Bronchial epithelial cell (primary cell): ENCODE measurements at places on chromosomes 1 and 21. TPM values are rescaled to one million over a fixed set of nuclear protein-coding genes. Genes with fewer than 3 reads are reported as not detected.
A peak's percentile ranks its signal among the peaks of the same experiment; 100 is the strongest.

GRCh38 chr1:116585886-116586285 is 15.1 kb upstream of the CD58 start:
- DNase-seq, result no peak

GRCh38 chr1:101278238-101278637 is 41.4 kb downstream of the S1PR1 start:
- no peak for DNase-seq

DNA sequence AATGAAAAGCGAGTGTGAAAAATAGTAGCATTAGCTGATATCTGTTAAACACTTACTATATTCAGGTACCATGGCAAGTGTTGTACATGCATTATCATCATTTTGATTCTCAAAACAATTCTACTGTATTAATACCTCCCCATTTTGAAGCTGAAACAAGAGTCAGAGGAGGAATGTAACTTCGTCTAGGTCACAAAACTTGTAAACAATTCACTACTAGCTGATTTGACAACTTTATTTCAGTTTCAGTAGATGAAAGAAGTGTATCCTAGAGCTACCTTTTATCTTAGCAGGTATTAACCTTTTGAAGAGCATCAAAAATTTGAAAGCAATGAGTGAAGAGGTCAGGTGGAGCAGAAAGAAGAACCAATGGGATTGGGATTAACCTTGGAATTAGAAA is 1.6 kb downstream of the CD84 start:
- no peak for DNase-seq

GRCh38 chr1:241507189-241507863 is 12.2 kb downstream of the FH start:
- DNase-seq, result no peak

DNA sequence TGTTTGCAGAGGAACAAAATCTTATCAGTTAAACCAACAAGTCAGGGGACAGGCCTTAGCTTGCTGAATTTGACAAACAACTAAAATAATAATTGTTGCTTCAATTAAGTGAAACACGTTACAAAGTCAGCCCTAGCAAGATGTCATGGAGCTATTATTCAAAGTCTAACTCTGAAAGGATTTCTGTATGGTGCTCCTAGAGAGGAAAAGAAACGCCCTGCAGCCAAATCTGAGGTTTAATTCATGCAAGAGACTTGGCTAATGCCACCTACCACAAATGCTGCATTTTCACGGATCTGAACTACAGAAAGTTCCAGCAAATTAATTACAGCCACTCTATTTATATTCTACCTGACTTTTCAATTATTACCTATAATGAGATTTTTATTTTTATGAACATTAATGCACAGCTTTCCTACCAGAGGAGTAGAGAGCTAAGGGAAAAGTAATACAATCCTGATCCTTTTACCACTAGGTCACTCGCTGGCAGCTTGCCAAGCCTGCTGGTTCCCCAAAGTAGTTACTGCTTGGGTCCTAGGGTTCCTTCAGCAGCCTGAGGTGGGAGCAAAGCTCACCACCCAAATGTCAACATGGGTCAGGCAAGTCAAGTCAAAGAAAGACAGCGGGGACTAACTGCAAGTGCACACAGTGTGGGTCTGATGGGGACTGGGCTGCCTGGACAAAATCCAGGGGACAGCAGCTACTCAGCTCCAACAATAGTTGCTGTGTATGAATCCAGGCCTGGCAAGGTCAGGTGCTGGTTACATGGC is 8.5 kb downstream of the COLGALT2 start:
- DNase-seq, result no peak

GRCh38 chr1:191953526-191953925 is 204.7 kb upstream of the RGS18 start:
- DNase-seq, result no peak

DNA sequence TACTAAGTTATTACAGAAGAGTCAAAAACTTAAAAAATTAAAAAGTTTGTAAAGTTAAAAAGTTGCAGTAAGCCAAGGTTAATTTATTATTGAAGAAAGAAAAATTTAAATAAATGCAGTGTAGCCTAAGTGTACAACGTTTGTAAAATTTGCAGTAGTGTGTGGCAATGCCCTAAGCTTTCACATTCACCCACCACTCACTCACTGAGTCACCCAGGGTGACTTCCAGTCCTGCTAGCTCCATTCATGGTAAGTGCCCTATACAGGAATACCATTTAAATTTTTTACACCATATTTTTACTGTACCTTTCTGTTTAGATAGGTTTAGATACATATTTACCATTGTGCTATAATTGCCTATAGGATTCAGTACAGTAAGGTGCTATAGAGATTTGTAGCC is 88.6 kb downstream of the CTH start:
- peak; percentile 61 for DNase-seq

The RGS4 gene
- total RNA-seq, result under 0.01 TPM in 1 of 2 replicates, not detected in the other
